Lung microvascular endothelial cell (primary cell): ENCODE measurements at places on chromosomes 1 and 21.

- DNase-seq = no peak
Measured at GRCh38 chr1:201827321-201828216, 1.4 kb upstream of the IPO9 start.

- DNase-seq = peak; percentile 41
Measured at GRCh38 chr21:17818186-17819113, 706 bp downstream of the C21orf91 start.

- DNase-seq = no peak
Measured at GRCh38 chr1:180244840-180245239, 14.8 kb downstream of the LHX4 start.

DNA sequence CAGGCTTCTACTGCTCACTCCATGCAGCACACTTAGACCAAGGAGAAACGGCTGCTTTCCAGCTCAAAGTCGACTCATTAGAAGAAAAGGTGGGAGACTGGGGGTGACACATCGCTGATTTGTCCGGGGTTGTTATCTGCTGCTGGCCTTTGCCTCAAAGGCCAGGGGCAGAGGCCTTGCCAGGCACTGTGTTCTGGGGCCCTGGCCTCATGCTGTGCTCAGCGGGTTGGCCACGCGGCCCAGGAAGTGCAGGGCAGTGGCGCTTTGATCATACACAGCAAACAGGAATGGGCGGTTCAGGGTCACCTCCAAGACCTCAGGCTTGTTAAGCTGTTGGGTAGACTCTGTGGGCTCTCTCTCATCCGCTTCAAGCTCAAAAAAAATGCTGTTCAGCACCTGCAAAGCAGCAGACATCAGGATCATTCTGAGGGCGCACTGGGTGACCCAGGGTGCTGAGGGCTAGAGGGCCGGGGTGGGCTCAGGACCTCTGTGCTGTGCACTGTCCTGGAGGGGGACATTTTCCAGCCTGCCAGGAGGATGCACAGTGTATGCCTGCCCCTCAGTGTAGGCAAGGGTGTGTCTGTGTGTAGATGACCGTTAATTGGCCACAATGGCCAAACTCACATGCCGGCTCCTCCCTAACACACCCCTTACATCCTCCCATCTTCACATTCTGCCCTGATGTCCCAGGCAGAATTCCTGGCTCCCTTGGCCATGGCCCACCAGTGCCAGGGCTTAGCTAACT is 10.8 kb downstream of the AGT start:
- DNase-seq = no peak

- no peak for DNase-seq
Measured at GRCh38 chr21:15472108-15473040, 257.4 kb upstream of the USP25 start.

- no peak for DNase-seq
Measured at GRCh38 chr1:205516362-205516761, 11.9 kb downstream of the CDK18 start.
